ENCODE measurements at places on chromosomes 3 and 15.

GRCh38 chr3:53259427-53260259 is 3.8 kb upstream of the TKT start:
- no peak for DNase-seq

DNA sequence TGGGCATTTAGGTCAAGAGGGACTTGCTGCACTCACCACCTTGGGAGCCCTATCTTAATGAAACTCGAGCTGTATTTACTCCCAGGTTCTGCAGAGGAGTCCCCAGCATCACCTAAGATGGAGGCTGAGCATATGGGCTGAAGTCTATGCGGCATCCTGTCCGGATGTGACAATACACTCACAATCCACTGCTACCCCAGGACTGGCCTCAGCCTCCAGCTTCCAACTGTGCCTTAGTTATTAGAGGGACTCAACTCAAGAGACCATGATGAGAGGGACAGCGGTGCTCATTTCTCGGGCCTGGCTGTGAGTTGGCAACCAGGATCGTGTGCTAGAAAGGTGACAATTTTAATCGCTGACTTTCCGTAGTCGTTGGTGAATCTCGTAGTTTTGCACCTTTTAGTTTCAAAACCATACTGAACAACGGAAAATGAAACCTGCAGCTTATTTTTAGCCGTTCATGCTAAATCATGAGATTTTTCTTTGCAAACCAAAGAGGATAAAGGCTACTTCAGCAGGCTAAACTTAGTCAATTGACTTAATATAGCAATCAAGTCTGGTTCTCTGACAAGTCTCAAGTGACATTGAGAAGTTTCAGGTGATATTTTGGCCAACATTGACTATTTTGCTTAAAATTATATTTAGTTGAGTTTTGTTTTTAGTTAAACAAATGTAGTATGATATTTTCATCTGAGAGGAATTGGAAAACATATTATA is 11.1 kb downstream of the ZBTB38 start:
- DNase-seq = no peak

- peak; percentile 52 for DNase-seq
These were observed 26.6 kb downstream of the NEK11 start for GRCh38 chr3:131053043-131053859.

DNA sequence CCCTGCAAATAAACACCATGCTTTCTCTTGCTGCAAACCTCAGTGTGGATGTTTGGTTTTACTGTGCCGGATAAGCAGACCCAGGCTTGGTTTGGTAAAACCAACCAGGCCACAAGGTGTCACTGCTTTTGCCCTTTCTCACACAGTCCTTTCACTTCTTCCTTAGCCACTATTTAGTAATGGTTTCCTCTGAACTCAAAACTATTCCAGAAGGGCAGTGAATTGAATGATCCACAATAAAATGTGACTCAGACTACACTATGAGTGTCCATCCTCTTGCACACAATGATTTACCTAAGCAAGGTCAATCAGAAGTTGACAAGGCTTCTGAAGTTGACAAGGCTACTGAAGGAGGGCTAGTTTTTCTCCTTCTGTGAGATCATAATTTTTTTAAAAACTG is 552.4 kb upstream of the CCDC54 start:
- DNase-seq = peak; percentile 84

- DNase-seq = no peak
These were observed 34.4 kb upstream of the TNFSF10 start for GRCh38 chr3:172557515-172558220.

DNA sequence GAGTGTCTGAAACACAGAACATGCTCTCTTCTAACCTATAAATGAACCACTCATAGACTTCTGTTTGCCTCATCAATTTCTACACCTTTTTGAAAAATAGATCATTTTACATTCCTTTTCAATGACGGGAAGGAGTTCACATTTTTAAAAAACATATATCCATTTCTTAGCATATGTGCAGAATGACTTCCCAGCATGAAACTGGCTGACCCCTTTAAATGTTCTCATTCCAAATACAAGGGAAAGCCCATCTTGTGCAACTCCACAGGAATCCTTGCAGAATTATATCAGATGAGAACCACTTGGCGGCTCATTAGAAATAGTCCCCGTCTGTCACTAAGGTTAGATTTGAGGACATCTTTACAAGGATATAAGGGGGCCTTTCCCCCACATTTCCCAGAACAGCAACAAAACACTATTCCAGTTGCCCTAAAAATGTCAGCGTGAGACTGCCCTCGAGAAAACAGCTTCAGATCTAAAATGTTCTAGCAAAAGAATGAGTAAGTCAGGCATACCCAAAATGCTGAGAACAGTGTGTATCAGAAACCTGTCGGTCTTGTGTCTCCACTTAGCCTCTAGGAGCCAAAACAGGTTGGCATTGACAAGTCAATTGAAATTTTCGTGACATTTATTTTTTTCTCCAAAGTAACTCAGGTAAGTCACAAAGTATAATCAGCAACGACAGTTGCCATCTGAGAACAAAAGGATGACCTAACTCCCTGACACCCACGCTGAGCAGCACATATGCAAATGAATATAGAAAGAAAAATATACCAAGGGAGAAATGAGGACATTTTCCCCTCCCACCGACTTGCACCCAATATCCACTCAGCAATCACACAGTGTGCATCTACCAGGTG is 63.1 kb downstream of the FOXP1 start:
- peak; percentile 73 for DNase-seq

- DNase-seq = no peak
These were observed 9.4 kb downstream of the MUC4 start for GRCh38 chr3:195802261-195802701.

GRCh38 chr3:139764069-139764905 is 86.5 kb upstream of the NMNAT3 start:
- DNase-seq = peak; percentile 26

- peak; percentile 42 for DNase-seq
These were observed 43.1 kb downstream of the BHLHE40 start for GRCh38 chr3:5022187-5022965.

DNA sequence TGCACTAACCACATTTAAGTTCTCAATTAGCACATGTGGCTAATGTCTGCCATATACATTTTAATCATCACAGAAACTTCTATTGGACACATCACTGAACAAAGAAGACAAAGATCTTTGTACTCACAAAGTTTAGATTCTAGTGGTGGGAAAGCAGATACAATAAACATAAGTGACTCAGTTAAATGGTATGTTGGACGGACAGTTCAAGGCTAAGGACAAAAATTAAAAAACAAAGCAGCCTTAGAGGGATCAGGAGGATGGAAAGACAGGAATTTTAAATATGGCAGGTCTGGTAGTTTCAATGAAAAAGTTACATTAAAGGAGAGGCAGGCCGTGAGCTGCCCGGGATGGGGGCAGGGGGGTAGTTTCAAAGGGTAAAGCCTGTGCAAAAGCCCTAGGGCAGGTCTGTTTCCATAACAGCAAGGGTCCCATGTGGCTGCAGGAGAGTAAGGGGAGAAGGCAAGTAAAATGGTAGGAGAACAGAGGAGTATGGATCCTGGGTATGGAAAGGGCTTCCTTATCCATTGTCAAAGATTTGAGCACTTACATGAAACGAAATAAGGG is 220.7 kb downstream of the FHIT start:
- DNase-seq = peak; percentile 46

DNA sequence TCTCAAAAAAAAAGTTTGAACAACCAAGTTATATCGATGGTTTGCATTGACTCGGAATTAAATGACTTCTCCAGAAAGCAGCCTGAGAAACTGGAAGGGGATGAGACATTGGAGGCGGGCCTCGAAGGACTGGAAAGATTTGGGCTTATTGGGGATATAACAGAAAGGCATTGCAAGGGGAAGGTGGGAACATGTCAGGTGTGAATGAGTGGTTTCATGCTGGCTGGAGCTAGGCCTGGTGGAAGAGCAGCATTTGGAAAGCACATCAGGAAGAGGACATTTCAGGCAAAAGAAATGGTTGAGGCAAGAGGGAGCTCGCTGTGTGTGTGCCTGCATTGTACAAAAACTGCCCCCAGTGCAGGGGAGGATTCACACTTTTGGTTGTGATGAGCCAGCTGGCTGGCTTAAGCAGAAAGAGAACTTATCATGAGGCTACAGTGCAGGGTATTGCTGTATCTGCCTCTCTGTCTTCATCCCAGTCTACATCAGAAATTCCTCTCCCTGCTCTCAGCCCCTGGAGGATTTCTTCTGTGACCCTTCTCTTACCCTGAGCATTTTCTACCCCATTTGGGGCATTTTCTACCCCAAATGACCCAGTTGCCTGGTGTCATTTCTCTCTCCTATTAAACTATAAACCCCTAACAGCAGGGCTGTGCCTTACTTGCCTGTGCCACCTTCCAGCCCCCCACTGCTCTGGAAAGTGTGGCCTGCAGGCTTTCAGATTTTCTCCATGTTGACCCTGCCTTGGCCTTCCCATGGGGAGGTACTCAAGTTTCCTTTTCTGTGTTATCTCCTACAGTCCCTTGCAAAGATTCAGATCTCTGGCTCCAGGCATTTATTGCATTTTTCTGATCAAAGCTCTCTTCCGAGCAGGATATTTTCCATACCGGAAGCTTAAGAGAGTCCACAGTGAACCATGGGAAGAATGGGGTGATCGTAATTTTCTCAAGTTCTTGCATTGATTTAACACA is 64.4 kb upstream of the FLNB start:
- no peak for DNase-seq

- DNase-seq = no peak
These were observed 77.7 kb downstream of the SYNPR start for GRCh38 chr3:63355809-63356208.

DNA sequence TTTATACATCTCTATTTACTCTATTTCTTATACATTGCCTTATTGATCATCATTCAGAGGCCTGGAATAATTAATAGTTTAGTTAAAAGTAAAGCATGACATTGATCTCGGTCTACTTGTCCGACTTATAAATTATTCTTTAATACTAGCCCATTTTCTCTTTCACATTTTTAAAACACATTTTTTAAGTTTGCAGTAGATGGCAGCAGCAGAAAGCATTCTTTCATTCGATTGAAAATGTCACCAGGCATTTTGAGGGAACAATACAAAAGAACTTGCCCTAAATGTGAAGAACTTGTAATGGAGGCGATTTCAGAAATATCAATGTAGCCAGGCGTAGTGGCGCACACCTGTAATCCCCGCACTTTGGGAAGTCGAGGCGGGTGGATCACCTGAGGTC is 15.5 kb upstream of the MAP3K13 start:
- no peak for DNase-seq

DNA sequence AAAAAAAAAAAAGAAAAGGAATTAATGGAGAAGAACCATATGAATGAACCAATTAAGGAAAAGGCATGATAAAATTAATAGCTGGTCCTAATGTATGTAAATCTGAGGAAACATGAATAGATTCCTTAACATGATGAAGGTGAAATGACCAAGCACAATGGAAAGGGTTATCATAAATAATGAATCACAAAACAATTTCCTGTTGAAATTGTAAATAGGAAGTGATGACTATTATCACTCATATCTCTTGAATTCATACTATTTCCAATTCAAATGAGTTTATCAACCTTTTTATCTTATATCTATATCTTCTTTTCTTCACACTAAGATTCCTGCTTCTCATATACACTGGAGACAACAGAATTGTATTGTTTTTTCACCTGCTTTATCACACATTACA is 32.0 kb downstream of the AADACL2 start:
- DNase-seq = no peak

DNA sequence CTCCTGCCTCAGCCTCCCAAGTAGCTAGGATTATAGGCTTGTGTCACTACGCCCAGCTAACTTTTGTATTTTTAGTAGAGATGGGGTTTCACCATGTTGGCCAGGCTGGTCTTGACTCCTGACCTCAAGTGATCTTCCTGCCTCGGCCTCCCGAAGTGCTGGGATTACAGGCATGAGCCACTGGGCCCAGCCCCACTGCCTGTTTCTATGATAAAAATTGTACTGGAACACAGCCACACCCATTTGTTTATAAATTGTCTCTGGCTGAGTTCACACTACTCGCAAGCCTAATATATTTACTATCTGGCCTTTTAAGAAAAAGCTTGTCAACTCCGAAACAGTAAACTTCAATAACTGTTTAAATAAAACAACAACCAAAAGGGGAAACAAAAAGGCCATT is 309.4 kb upstream of the WNT5A start:
- DNase-seq = no peak

Data from astrocyte of the spinal cord (primary cell).